ENCODE measurements at places on chromosomes 7 and 10. TPM values are rescaled to one million over a fixed set of nuclear protein-coding genes. Genes with fewer than 3 reads are reported as not detected.

The EN2 gene
- total RNA-seq: 1.7 TPM

DNA sequence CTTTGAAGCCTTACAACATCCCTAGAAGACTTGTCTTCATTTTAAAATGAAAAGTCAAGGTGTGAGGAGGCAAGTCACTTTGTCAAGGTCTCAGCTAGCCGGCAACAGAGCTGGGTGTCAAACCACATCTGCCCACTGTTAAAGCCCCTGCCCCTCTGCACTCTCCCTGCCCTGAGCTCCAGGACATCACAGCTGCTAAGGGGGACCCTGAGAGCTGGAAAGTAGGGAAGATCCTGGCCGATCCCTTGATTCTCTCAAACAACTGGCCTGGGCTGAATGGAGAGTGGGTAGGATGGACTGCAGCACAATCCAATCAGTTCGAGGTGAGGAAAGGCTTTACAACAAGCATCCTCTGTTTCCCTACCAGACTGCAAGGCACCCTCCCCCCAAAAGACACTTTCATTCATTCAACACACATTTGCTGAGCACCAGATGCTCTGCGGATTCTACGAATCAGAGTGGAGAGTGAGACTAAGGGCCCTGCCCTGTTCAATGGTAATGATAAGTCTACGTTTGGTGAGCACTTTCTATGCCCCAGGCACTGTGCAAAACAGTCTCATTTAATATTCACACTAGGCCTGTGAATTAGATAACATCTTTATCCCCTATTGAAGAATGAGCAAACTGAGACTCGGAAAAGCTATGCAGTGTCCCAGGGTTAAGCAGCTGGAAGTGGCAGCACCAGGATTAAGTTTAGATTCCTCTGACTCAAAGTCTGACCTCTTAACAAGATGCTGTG lies 148.1 kb downstream of the HERPUD2 start:
- no peak for DNase-seq

- DNase-seq: no peak
Measured at GRCh38 chr10:1608851-1609647, 128.3 kb downstream of the ADARB2 start.

- DNase-seq: no peak
Measured at GRCh38 chr7:132520591-132521280, 55.5 kb downstream of the PLXNA4 start.

- no peak for DNase-seq
Measured at GRCh38 chr10:86244297-86245014, 122.1 kb downstream of the GRID1 start.
